ENCODE measurements at places on chromosomes 13 and 19.
A peak's percentile ranks its signal among the peaks of the same experiment; 100 is the strongest.

- DNase-seq: no peak
Measured at GRCh38 chr19:46299695-46300094, 2.9 kb downstream of the HIF3A start.

DNA sequence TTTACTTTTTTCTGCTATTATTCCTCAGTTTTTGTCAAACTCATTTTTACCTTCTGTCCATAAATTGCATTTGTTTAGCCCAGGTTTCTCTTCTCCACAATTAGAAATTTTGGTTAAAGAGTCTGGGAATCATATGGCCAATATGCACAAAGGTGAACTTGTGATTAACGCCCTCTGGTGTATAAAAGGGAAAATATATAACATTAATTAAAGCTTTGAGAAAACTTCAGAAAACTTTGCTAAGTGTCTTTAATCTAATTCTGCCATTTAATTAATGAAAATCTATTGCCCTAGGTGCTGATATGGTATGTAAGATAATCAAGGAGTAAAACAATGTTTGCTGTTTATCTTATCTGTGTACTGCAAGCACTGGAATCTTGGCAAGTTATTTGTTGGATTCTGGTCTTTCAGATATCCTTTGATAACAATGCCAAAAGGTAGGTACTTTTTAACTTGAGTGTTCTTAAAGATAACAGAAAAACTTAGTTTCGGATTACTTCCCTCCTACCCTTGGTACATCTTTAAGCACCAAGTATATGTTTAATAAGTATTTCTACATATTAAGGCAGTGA, 402.6 kb downstream of the SUCLA2 start:
- DNase-seq: no peak

GRCh38 chr13:40387775-40388174, 278.7 kb downstream of the FOXO1 start:
- no peak for DNase-seq

- DNase-seq: no peak
Measured at GRCh38 chr13:48625413-48626076, 28.2 kb upstream of the CYSLTR2 start.

GRCh38 chr13:88125055-88125454, 453.9 kb downstream of the SLITRK5 start:
- DNase-seq: no peak

GRCh38 chr19:55220525-55220924, 8.0 kb downstream of the TMEM86B start:
- DNase-seq: no peak

DNA sequence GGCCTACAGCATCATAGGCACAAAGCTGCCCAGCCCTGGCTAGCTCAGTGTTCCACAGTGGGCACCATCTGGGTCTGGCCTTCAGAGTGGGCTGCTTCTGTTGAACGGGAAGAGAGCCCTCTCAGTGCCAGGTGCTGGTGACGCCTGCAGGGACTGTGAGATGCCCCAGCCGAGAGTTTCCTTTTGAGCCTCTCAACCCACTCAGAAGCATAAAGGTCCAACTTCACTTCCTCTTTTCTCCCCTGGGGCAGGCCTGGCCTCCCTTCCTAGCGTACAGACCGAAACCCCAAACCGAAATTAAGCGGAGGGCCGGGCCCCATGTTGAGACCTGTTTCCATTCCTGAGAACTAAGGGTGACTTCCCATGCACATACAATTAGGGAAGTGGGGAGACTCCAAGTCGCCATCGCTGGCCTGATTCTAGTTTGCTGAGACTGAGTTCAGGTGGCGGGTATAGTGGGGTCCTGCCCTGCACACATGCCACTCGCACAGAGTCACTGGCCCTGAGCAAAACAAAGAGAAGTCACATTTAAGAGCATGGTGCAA, 6.9 kb downstream of the RAB8A start:
- peak; percentile 18 for DNase-seq

DNA sequence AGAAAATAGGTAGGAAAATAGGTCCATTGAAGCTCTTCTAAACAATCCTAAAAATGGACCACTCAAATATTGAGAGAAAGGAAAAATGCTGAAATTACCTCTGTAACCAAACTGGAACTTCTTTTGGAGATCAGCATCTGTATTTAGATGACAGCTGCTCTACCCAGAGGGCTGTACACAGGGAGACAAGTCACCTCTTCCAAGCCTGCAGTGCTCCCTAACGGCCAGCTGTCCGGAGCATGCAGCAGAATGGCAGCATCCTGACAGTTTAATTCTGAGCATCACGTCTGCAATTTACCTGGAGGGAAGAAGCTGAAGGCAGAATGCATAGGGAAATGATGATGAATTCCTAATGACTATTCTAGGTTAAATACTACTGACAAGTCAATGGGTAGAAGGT, 62.8 kb upstream of the DIAPH3 start:
- DNase-seq: no peak

GRCh38 chr19:17376935-17377600, at the start of gene PLVAP:
PLVAP (minus strand) TSS chr19:17377342; CDS start chr19:17377288, 54 bp downstream.
- DNase-seq: no peak

DNA sequence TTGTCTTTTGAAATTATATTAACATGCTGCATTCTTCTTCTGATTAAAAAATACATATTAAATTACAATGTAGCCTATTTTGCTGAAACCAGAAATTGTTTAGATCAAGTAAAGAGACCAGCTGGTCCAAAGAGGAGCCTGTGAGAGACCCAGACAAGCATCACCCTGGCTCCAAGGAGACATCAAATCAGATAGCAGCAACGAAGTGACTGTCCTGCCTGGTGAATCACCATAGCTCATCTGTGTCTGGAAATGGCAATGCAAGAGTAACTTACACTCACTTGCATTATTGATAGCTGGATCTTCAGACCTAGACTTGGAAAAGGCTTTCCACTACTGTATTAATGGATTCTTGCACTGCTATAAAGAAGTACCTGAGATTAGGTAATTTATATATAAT, 169.1 kb downstream of the KCTD12 start:
- DNase-seq: no peak

GRCh38 chr13:38804536-38804935, 117.7 kb downstream of the FREM2 start:
- no peak for DNase-seq
